Activated CD4-positive, alpha-beta memory T cell treated with anti-CD3 and anti-CD28 coated beads, Interleukin-2, amount 10 ng/mL, durations not matched to agents 7 days and 5 days (primary cell): ENCODE measurements at places on chromosomes 2 and 18. TPM values are rescaled to one million over a fixed set of nuclear protein-coding genes. Genes with fewer than 3 reads are reported as not detected.

DNA sequence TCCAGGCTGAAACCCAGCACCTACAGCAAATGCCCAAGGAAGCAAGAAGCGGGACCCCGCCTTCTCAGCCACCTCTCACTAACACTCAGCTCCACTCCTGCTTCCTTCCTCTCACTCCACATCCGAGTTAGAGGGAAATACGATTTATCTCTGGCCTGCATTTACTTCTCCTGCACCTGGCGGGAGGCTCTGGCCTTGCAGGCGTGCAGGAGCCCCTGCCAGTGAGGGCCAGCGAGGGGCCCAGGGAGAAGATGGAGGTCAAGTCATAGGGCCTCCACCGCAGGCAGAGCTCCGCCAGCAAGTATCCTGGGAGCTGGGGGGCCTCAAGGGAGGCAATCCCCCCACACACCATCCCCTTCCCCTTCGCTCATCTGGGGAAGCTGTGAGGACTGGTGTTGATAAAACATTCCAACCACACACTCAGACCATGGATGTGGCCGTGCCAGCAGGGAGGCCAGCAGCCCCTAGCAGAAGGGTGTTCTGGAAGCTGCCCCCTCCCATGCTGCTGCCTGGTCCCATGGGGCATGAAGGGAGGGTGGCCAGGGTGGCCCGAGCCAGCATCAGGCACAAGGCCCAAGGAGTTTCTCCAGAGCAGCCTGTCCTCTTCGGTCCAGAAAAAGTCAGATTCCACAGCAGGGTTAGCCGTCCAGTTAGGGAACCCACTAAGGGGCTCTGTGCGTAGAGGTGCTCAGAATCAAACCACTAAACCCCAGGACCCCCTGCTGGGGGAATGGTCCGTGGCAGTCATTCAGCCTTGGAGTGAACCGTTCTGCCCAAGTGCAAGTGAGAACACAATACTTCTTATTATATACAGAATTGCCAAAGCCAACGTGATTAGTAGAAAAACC, 91.2 kb downstream of the HDAC4 start:
- no peak for DNase-seq

GRCh38 chr18:789397-789796, 22.6 kb downstream of the YES1 start:
- DNase-seq = no peak

- no peak for DNase-seq
Observed at GRCh38 chr2:53829273-53829979, 30.3 kb downstream of the GPR75 start.

- DNase-seq = no peak
Observed at GRCh38 chr2:48755473-48755872, at the start of gene LHCGR. LHCGR (minus strand) TSS chr2:48755724; CDS start chr2:48755671, 53 bp downstream.

DNA sequence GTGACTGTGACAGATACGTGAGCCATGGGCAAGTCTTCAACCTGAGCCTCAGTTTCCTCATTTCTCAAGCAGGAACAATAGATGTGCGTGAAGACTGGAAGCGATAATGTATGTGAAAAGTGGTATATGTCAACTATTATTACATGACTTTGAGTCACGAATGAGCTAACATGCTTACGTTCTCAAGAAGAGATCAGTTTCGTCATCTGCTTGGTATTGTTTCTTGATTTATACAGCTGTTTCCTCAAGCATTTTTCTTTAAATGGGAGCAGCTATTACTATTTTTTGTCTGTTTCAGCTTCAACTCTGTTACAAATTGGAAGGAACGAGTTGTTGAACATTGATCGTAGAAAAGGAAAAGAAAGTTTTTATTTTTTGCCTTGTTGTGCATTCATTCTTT, 48.5 kb upstream of the THOC1 start:
- DNase-seq = no peak

DNA sequence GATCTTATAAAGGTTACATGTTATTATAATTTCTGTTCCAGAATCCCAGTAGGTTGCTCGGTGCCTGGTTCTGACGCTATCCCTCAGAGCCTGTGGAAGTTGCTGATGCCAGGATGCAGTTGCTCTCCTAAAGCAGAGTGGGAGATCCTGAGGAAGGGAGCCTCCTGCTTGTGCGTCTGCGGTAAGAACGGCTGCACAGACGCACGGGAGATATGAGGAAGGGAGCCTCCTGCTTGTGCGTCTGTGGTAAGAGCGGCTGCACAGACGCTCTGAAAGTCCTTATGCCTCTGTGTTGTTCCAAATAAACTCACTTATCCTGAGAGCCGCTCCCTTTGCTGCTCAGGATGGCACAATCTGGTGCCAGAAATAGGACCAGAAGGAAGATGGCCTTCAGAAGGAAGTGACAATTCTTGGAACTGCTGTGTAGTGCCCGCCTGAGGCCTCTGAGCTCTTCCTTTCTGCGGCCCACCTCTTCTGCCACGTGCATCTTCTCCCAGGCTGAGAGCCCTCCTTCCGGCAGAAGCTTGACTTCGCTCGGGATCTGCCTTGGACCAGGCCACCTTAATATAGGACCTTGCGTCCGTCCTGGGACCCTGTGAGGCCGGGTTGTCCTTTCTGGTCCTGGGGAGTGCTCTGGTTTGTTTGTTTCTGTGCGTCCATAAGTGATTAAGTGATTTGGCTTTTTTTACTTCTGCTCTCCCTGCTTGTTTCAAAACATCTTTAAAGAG, 89.5 kb downstream of the RTP5 start:
- DNase-seq = no peak

B3GNT7 gene
- 0.15 TPM for total RNA-seq

UGT1A3 gene
- not detected for total RNA-seq
